ENCODE measurements at places on chromosomes 7 and 10.

GRCh38 chr10:73459683-73460314 lies 26.4 kb upstream of the MSS51 start:
- DNase-seq = no peak

DNA sequence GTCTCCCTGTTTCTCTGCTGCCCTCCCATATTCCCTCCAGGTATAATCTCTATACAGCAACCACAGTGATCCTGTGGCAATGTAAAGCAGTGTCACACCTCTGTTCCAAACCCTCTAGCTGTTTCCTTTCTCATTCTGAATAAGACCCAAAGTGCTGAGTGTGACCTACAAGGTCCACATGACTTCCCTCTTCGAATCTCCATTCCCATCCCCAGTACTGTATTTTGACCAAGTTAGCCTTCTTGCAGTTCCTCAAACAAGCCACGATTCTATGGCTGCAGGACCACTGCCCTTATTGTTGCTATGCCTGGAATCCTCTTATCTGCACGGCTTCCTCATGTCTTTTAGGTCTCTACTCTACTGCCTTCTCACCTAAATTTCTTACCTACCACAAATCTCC lies 291.9 kb downstream of the DOCK4 start:
- no peak for DNase-seq

DNA sequence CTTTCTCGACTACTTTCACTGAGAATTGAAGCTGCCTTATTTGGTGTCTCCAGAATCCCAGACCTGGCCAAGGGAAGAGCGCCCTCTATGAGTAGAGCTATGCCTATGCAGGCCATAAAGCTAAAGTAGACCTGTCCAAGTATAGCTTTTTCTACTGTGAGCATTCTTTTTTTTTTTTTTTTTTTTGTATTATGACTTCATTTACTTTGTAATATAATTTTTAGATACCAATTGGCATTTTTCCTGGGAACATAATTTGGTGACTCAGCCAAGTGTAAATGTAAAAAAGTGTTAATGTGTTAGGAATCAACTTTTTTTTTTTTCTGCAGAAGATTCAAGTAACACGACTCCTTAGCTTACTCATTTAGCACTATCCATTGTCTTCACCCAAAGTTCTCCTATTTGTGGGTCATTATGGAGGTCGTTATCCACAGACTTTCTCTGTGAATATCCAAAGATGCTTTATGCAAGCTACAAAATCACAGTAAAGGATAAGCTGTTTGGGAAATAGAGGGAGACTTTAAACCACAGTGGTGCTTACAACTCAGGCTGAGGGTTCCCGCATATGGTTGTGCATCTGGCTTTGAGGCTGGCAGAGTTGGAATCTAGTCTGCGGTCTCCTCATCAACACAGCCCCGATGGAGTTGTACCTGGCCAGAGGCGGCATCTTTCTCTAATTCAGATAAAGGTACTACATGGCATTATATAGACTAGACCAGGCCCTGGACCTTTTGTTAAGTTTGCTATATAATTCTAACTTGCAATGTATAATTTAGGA lies 1040.2 kb upstream of the SORCS1 start:
- peak; percentile 84 for DNase-seq

- DNase-seq = peak; percentile 46
Measured at GRCh38 chr10:7789390-7789789, 1.4 kb downstream of the ATP5F1C start.

DNA sequence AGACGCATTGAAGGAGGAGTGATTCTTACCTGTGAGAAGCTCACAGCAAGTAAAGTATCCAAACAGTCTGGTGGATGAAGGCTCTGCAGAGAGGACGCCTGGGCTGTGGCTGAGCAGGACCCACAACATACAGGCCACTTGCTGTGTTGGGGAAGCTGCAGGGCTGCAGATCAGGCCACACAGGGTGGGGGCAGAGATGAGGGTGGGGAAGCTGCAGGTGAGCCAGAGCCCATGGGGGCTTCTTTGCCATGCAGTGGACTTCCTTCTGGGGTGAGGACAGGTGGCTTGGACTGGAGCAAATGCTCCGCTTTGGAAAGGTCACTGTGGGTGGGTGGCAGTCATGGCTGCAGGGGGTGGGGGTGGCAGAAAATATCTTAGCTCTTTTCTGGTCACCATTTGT lies 214.8 kb downstream of the GLRX3 start:
- DNase-seq = no peak

DNA sequence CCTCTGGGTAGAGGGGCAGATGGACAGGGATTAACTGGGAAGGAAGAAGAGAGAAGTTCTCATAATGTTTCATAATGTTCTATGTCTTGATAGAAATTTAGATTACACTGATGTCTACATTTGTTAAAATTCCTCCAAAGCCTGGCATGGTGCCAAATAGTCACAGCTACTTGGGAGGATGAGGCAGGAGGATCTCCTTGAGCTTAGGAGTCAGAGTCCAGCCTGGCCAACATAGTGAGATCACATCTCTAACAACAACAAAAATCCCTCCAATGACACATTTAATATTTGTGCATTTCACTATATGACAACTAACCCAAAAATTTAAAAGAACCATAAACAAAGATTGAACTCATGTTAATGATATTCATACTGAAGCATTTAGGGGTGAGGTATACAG lies 33.0 kb upstream of the PPP1R3C start:
- DNase-seq = peak; percentile 23

GRCh38 chr10:124728830-124729661 lies 15.1 kb downstream of the FAM53B start:
- DNase-seq = peak; percentile 62
